ENCODE measurements at places on chromosomes 11 and 22.

- DNase-seq = no peak
Measured at GRCh38 chr11:68148071-68148805, 27.1 kb upstream of the CHKA start.

DNA sequence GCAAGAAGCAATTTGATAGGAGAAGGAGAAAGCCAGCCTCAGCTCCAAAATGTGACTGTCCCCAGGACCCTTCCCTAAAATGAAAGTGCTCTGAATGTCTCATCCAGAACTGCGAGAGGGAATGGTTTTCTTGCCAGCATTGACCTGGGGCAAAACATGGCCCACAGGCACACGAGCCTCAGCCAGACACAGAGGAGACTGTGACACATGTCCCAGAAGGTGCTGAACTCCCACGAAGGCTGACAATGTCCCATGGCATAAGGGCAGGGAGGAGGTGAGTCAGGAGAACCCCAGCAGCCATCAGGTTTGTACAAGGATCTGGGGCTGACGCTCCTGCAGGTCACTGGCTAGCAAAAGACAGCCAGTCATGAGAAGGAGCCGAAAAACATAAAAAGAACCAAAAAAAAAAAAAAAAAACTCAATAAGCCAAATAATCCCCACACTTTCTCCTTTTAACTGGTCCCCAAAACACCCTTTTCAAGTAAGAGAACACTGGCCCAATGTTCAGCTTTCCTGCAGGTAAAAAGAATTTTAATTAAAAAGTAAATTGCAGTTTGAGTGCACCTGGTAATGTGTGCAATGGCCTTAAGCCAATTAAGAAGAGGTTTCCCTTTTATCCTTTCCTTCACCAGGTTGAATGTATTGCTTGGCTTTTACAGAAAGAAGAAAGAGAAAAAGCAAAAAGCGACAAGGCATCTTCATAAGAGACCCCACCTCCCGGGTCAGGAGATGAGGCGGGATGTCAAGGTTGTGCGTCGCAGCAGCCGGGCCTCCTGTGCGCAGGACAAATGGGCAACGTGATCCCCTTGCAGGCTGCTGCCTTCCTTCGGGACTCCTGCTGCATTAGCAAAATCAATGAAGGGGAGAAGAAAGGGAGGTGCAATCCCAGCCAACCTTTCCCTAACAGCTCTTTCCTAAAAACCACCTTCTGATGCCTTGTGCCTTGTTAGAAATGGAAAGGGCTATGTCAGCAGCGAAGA, 43.6 kb downstream of the GALNT18 start:
- no peak for DNase-seq

GRCh38 chr11:19595840-19596751, 116.5 kb upstream of the NAV2 start:
- DNase-seq = no peak

DNA sequence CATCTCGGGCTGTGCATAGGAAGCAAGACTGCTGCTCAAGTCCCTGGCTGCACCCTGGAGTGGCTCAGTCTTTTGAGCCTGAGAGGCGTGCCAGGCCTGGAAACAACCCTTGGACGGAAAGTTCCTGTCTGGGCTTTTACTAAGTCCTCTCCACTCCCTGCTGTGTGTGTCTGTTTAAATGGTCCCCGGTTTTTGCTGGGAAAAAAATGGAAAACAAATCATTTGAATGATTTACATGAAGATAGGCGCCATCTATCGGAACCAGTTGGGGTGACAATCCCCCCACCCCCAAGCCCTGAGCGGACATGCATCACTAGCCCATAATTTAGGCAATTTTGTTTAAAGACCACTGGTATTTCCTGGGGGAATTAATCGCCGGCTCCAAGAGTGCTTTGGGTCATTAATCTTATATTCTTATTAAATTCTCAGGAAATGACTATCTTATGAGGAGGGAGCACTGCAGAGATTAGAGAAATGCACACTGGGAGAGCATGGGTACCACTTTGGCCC, 2.7 kb upstream of the GAB2 start:
- DNase-seq = peak; percentile 60

- no peak for DNase-seq
Measured at GRCh38 chr11:10923882-10924281, 66.0 kb upstream of the ZBED5 start.

- DNase-seq = no peak
Measured at GRCh38 chr11:14248580-14248981, 110.4 kb downstream of the RRAS2 start.

- no peak for DNase-seq
Measured at GRCh38 chr11:57094181-57094935, 87.4 kb upstream of the LRRC55 start.

GRCh38 chr11:100930185-100930778, 199.3 kb downstream of the PGR start:
- DNase-seq = no peak

DNA sequence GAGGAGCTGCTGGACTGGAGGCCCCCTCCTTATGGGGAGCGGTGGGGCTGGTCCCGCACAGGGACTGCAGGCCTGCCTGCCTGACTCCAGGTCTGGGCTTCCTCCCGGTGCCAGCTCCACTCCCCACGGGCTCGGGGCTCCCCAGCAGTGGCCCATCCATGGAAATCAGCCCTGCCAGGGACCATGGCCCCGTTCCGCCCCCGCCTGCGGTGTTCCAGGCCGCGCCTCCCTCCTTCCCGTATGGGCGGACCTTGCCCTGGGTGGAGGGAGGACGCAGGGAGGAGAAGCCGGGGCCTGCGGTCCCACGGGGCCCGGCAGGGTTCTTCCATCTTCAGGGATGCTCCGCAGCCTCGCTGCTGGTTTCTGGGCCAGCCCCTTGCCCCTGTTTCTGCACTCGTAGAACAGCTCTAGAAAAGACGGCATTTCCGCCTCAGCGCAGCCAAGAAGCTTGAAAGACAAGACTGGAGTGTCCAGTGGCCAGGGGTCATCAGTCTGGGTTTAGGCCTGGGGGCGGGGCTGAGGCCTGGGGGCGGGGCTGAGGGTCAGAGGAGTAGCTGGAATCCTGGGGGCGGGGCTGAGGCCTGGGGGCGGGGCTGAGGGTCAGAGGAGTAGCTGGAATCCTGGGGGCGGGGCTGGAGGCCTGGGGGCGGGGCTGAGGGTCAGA, 1330.6 kb downstream of the BRD1 start:
- DNase-seq = no peak

- DNase-seq = no peak
Measured at GRCh38 chr11:94169516-94169915, 40.9 kb downstream of the PANX1 start.

DNA sequence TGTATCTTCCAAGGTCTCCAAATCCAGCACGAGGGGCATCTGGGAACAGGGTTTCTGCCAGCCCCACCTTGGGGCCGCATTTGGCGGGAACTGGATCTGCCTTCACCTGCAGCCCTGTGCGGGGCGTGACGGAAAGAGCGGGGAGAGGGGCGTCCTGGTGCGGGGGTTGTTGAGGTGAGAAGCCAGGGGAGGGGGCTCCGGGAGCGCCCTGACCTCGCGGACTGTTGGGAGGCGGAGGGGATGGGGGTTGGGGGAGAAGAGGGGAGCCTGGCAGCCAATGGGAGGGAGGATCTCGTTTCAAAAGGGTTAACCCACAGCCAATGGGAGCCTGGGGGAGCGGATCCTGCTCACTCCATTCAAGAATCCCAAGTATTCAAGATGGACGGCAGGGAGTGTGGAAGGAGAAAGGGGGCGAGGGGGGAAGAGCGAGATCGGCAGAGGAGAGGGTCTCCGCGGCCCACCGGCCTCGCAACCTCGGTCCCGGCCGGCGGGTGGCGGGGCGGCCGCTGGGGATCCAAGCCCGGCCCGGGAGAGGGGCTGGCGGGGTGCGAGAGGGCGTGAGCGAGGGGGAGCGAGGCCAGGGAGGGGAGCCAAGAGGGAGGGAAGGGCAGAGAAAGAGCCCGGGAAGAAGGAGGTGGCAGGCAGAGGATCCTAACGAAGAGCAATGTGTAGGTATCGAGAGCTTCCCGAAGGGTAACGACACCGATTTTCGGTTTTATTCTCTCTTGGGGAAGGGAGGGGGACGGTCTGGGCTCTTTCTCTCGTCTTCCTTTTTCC, 11.5 kb downstream of the YPEL4 start:
- DNase-seq = no peak

GRCh38 chr11:86440843-86441242, 66.2 kb downstream of the CCDC81 start:
- no peak for DNase-seq

GRCh38 chr11:87597725-87598124, 560.0 kb downstream of the TMEM135 start:
- DNase-seq = no peak

DNA sequence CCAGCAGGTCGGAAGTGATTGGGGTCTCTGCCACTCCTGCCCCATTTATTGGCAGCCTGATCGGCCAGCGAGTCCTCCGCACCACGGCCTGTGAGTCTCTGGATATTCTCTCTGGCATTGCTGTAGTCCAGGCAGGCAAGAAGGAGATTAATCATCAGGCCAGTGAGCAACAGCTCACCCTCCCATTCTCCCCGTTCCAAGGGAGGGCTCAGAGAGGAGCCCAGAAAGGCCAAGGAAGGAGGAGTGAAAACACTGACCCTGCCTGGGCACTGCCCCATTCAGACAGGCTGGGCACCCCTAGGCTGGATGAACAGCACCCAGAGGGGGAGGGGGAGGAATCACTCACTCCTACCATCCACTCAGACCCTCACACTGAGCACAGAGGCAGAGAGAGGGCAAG, 3.1 kb downstream of the SAA2 start:
- no peak for DNase-seq

- DNase-seq = no peak
Measured at GRCh38 chr11:3052109-3052479, 5.1 kb downstream of the CARS1 start.

- no peak for DNase-seq
Measured at GRCh38 chr11:60782393-60783140, 2.6 kb upstream of the MS4A10 start.

DNA sequence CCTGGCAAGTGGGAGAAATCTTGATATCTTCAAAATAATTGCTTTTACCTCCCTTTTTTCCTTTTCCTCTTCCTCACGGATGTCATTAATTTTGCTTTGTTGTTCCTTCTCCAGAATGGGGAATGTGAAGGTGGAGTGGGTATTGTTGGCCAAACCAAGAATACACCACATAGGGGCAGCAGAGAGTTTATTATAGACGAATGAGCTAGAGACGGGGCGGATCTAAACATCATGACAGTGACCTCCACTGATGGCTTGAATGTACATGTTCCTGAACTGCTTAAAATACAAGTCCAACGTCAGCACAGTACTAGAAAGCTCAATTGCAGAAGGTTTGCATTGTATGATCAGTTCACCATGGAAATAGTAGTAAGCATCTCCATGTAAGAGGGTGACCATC, 122.3 kb upstream of the SNX19 start:
- no peak for DNase-seq

GRCh38 chr11:35474688-35475087, 50.7 kb downstream of the PAMR1 start:
- no peak for DNase-seq

- DNase-seq = peak; percentile 34
Measured at GRCh38 chr22:40107851-40108378, 69.8 kb upstream of the TNRC6B start.

- no peak for DNase-seq
Measured at GRCh38 chr11:67355794-67356386, 2.5 kb upstream of the POLD4 start.

DNA sequence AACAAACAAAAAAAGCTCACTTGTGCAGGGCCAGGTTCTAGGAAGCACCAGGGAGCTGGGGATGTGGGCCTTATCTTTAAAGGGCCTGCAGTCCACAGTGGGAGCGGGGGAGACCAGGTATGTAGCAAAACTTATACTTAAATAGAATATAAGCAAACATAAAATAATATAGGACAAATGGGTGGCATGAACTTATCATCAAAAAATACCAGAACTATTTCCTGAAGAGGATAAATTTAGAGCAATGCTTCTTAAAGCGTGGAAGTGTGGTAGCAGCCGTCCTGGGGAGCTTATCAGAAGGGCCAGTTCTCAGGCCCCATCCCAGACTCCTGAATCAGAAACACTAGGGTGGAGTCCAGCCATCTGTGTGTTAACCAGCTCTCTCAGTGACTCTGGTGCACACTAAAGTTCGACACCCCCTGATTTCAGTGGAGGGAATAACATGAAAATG, 9.3 kb downstream of the VPS26B start:
- no peak for DNase-seq

DNA sequence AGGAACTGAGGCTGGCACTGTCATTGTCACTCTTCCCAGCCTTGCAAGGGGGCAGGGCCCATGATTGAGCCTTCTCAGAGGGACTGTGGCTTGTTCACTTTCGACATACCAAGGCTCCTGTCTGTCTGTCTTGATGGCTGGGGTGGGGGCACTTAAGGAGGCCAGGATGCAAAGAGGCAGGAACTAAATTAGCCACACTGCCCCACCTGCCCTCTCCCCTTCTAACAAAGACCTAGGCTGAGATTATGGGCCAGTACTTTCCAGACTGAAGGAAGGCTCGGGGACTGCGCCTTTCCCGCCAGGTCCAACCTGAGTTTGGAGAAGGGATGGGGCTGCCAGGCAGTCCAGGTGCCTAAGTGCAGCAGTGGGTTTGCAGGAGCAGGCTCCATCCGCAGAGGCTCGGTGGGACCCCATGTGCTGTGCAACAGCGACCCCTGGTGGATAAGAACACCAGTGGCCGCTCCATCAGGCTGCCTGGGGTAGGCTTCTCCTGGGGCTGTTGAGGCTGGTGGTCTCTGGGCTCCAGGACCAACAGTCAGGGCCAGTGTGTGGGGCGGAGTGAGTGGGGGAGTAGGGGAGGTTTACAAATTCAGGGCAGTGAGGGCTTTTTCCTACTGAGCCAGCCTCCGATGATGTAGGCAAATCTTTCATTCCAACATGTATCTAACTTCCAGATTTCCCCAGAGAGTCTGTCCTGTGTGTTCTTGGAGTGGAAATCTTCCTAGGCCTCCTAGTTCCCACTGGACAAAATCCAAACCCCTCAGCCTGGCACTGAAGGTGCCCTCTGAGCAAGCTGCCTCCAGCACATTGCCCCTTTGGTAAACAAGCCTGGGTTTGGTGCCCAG, 93.9 kb downstream of the INSC start:
- peak; percentile 72 for DNase-seq

DNA sequence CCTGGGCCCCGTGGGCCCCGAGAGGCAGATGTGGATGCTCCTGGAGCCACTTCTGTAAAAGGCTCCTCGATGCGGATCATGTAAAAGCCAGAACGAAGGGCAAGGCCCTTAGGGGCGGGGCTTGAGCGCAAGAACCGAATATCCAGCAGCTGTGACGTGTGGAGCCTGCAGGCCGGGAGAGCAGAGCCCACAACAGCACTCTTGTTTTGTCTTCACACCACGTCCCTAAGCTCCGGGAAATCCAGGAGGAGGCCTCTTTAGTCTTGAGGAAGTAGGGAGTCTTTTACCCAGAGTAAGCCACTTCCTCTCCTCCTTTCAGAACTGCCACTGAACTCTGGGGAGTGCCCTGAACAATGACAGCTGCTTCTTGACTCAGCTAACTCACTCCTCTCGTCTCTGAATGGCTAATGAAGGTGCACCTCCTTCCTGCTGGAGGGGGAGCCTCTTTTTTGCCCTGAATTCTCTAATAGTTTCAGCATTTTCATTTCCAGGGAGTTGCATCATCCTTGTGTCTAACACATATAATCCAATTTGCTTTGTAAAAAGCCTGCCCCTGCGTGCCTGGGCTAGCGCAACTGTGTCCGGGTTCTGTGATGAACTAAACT, 12.5 kb downstream of the L3MBTL2 start:
- peak; percentile 37 for DNase-seq

- DNase-seq = peak; percentile 32
Measured at GRCh38 chr11:76803811-76804600, 20.9 kb downstream of the TSKU start.

- DNase-seq = no peak
Measured at GRCh38 chr11:45610627-45611026, 54.8 kb downstream of the CHST1 start.

Data from activated T-cell treated with anti-CD3 and anti-CD28 coated beads, Interleukin-2, amount 50 U/mL, for 1 hour (primary cell).